ENCODE measurements at places on chromosomes 3 and 15.
A peak's percentile ranks its signal among the peaks of the same experiment; 100 is the strongest.

DNA sequence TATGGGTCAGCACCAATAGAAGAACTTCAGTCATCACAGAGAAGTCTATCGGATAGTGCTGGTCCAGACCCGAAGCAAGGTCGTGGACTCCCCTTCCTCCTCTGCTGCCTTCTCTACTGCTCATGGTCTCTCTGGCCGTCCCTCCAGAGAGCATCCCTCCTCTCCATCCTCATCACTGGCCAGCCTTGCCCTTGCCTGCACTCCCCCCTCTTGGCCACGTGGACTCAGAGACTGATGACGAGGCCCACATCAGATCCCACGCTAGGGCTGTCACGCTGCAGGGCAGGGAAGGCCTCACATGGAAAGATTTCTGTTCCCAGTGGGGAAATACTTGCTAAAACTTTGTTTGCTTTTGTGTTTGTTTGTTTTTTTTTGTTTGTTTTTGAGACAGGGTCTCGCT is 35.3 kb downstream of the IGDCC3 start:
- DNase-seq, result no peak

DNA sequence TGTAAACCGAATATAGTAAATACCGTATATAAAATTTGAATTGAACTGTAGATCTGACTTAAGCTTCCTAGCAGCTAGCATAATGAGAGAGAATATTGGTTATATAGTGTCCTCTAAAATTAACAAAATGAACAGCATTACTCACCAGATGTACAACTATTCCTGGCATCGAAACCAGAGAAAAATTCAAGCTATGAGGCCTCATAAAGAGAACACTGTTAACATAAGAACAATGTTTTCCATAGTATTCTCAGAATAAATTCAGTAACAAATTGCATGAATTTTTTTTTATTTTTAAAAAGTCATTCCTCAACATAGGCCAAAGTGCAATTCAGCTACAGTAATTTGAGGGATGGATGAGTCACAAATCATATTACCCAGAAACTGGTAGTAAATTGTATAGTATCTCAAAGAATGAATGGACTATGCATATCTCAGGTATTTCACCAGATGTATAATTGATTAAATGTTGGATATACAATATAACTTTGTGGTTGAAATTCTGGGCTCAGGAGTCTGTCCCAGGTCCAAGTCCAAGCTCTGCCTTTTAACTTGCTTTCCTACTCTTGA is 5.0 kb downstream of the TMEM207 start:
- no peak for DNase-seq

DNA sequence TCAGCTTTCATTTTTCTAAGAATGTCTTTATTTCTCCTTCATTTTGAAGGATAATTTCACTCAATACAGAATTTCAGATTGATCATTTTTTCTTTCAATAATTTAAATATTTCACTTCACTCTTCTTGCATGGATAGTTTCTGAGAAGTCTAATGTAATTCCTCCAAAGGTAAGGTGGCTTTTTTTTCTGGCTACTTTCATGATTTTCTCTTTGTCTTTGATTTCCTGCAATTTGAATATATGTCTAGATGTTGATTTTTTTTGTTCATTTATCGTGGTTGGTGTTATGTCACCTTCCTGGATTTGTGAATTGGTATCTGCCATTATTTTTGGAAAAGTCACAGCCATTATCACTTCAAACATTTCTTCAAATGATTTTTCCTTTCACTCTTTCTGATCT is 14.6 kb upstream of the MCF2L2 start:
- no peak for DNase-seq

DNA sequence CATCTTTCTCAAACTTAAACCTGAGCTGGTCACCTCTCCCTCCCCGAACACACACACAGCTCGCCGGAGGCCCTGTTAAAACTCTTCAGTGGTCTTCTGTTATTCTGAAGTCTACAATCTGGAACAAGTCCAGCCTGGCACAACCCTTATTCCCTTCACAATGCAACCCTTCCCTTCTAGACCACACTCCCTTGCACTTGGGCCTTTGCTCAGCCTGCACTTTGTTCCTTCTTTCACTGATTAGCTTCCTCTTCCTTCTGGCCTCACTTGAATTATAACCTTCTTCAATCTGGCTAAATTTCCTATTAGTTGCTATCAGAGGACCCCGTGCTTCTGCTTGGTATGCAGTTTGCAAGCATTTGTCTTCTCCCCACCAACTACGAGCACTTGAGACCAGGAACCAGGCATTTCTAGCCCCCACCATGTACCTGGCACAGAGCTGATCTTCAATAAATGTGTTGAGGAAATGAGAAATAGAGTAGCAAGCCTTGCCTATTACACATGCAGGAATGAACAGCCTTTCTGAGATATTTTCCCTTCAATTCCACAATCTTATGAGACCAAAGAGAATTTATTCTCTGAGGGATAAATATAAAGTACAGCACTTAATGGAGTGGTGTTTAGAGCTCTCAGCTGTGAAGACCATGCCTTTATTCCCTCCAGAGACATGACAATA is 663.1 kb upstream of the ADAMTS9 start:
- no peak for DNase-seq

DNA sequence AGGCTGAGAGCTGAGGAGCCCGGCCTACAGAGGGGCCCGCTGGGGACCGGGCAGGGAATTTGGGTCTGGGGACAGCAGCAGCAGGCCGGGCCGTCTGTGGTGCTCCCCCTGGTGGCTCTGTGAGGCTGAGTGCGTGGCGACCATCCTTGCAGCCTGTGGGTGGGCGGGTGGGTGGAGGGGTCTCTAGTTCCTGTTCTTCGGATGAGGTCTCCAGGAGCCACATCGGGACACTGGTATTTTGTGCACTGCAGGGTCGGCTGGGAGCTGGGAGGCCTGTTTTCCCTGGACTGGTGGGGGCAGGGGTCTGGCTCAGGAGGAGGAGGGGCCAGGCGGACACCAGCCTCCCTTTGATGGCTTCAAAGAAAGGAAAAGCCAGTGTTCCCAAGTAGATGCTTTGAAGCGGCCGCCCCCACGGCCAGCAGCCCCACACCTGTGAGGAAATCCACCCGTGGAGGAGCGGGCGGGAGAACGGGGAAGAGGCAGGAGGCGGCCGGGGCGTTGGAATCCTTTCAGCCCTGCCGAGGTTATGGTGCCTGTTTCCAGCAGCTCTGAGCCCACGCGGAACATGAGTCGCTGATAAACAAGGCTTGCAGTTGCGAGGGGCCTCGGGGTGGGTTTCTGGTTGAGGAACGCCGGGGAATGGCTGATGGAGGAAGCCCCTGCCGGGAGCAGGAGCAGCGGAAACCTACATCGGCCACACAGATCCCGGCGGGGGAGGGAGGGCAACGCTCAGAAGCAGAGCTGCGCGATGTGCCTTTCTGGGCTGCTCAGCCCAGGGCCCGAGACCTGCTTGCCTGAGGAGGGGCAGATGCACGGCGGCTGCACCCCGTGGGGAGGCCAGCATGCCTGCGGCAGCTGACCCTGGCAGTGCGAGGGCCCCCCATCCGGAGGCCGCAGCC is 154.3 kb downstream of the NSMCE3 start:
- no peak for DNase-seq

DNA sequence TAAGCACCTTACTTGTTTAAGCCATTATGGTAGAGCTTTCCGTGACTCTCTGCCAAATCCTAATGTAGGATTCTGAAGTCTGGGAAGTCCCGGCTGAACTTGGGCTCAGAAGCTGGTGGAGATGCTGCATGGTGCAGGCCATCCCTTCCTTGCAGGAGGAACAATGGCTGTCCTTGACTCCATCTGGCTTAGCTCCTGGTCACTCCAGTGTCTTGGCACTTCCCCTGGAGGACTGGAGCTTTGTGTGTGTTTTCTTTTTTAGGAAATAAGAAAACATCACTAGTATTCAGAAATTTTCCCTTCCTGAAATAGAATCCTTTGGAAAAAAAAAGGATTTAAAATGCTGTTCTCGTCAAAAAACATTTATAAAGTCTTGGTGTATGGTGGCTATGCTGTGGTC is 209.3 kb upstream of the ROPN1 start:
- no peak for DNase-seq

DNA sequence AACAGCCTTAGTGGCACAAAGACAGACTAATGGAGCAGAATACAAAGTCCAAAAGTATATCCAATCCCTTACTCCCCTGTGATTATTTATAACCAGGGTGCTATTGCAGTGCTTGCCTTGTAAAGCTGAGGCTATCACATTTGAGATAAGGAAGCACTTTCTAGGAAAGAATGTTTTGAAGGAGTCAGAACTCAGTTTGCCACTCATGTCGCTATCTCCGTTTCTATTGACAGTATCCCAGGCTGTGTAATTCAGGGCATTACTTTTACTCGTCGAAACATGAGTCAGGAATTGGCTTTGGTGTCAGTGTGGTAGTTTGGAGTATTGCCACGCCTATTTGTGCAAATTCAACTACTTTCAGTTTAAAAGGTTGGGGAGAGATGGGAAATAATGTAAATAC is 78.4 kb downstream of the FBXL2 start:
- DNase-seq, result no peak

- no peak for DNase-seq
Observed at GRCh38 chr15:65361708-65362459, 15.9 kb downstream of the IGDCC3 start.

DNA sequence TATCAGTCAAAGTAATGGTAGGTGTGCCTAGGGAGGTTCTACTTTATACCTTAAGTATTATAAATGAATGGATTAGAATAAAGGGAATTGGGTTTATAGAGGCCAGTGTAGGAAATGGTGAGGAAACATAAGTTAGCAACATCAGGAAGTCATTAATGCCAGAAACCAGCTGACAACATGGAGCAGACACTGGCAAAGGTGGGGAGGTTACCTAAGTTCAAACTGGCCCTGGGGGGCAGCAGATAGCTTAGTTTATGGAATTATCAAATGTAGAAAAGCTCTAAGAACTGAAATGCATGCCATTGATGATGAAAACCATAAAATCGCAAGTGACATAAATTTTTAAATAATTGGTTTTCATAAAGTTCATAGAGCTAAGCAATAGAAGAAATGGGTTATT is 498.6 kb downstream of the NAALADL2 start:
- no peak for DNase-seq

- no peak for DNase-seq
Observed at GRCh38 chr3:119365418-119365817, 71.2 kb downstream of the ARHGAP31 start.

- DNase-seq, result no peak
Observed at GRCh38 chr15:75067123-75067830, 43.9 kb downstream of the PPCDC start.

- DNase-seq, result no peak
Observed at GRCh38 chr3:173397161-173398110, at the start of gene NLGN1. Gene NLGN1, plus strand, starts transcription at chr3:173397744.

- DNase-seq, result no peak
Observed at GRCh38 chr15:77064539-77065308, 6.2 kb downstream of the TSPAN3 start.

- no peak for DNase-seq
Observed at GRCh38 chr3:111745786-111746185, 113.3 kb upstream of the PHLDB2 start.

DNA sequence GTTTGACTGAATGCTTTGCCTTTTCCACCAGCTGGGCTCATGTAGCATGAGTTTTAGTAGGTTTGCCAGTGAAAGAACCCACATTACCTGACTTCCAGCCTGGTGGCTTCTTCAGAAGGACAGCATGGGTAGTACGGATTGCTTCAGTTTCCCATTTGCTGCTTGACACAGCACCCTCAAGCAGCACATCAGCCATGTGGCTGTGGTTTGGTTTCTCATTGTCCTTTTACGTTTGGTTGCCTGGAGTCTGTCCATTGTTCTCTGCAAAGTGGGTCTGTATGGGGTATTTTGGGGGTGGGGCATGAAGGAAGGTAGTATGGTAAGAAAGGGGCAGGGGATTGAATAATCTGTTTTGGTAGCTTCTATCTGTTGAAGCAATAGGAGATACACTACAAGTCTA is 227.2 kb upstream of the ICE2 start:
- no peak for DNase-seq

DNA sequence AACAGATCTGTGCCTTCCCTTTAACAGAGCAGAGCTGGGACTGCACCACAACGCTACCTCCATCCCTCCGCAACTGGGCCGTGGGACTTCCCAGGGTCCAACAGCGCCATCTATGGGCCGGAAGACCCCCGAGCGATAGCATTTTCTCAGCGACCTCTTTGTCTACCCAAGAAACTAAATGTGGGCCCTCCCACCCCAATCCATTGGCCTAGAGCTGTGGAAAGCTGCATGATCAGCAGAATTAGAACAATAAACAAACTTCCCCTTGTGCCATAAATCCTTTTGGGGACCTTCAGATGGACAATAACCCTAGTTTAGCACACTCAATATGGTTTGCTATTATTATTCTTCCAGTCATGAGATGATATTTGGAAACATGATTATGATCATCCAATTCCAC is 74.8 kb upstream of the NTRK3 start:
- no peak for DNase-seq

DNA sequence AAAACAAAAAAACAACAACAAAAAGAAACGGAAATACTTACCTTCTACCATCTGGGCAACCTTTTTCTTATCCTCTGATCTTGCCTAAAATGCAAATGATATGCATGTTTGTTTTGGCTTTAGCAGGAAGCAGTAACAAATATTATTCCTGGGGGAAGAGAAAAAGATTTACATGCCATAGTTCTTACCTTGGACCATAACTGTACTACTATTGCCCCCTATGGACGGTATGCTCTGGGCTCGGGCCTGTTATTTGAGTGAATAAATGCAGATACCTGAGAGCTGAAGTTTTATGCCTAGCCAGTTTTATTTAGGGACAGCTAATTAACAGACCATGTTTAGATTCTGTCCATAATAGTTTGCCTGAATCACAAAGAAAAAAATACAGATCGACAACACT is 12.6 kb upstream of the STARD5 start:
- no peak for DNase-seq

DNA sequence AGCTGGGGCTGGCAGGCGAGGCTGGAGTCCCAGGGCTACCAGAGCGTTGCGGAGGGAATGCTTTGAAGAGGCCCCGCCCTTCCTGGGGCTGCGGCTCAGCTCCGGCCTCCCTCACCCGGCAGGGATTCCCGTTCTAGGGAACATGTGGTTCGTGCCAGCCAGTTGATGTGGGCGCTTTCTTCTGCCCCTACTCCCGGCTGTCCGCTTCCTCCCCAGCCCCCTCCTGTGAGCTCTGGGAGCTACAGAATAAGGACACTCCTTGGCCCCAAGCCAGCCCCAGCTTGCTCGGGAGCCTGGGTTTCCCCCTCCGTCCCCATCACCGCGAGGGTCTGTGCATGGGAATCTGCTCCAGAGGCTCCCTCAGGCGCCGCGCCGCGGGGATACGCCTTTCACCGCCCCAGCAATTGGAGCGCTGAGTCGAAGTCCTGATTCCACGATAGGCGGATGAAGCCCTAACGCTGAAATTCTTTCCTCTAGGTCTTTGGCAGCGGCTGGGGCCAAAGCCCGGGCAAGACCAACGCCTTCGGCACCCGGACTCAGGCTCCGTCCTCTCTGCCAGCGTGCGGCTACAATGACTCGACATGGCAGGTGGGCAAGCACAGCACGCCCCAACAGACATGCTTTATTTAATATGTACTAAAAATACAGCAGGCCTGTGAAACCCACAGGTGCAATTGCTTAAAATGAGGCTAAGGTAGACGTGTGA is 69.5 kb downstream of the KLF15 start:
- peak; percentile 26 for DNase-seq

- no peak for DNase-seq
Observed at GRCh38 chr3:23199649-23200048, 3.5 kb upstream of the UBE2E2 start.
